ENCODE measurements at places on chromosomes 11 and 22.

- no peak for DNase-seq
These were observed 4.2 kb downstream of the FAR1 start for GRCh38 chr11:13672576-13673210.

DNA sequence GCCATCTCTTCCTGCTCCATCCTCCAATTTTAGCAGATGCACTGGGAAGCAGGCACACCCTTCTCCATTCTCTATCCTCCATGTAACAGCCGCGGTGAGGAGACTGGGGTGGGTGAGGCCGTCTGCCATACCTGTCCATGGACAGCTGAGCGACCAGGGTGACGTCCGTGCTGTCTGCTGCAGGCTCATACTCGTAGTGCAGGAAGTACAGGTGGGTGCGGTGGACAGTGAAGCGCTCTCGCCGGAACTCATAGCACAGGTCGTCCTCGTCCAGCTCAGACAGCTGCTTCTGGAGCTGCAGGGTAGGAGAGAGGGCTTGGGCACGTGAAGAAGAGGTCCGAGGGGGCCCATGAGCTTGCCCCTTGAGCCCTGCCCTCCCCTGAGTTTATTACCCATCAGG is 257.8 kb upstream of the SYN3 start:
- DNase-seq = no peak

- peak; percentile 4 for DNase-seq
These were observed 4.7 kb downstream of the FOSL1 start for GRCh38 chr11:65895482-65895981.

GRCh38 chr11:25197515-25197914 is 700.7 kb downstream of the LUZP2 start:
- DNase-seq = no peak

- no peak for DNase-seq
These were observed 17.3 kb upstream of the EP300 start for GRCh38 chr22:41074941-41075710.

GRCh38 chr11:112082729-112083128 is 3.8 kb downstream of the TIMM8B start:
- DNase-seq = peak; percentile 57

GRCh38 chr11:108516125-108516524 is 17.9 kb upstream of the POGLUT3 start:
- no peak for DNase-seq

- DNase-seq = no peak
These were observed 767.9 kb upstream of the API5 start for GRCh38 chr11:42543844-42544419.

DNA sequence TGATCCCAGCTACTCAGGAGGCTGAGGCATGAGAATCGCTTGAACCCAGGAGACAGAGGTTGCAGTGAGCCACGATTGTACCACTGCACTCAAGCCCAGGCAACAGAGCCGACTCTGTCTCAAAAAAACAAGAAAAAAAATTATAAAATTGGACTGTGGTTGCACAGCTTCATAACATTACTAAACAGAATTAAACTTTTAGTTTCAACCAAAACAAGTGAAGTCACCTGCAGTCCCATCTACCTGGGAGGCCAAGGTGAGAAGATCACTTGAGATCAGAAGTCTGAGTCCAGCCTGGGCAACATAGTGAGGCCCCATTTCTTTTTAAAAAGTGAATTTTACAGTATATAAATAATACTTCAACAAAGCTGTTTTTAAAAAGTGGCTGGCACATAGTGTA is 47.8 kb upstream of the CD5 start:
- no peak for DNase-seq

DNA sequence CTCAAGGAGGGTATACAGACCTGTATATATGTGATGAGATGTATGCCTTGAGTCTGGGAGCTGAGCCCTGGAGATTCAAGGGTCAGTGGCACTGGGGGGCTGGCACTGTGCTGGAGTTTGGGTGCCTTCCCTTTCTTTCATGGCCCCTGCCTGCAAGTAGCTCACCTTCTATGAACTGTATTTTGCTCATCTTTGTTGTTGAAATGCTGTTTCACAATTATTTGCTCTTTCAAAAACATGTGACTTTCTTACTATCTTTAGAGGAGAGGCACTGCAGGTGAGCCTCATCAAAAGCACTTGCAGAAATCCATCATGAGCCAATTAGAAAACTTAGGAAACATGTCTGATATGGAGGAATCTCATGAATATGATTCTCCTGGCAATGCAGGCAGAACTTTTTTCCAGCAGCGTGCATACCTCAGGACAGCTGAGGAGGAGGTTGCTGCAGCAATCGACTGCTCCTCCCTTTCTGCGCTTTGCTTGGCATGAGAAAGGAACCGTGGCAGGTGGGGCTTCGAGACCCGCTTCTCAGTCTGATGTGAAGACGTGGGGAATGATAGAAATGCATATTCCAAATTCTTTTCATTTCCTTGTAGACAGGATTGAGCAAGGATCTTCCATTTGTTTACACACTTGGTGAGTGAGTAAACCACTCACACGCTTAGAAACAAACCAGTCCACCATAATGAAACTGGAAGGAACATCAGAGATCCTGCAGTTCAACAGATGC is 178.4 kb upstream of the E2F8 start:
- no peak for DNase-seq

DNA sequence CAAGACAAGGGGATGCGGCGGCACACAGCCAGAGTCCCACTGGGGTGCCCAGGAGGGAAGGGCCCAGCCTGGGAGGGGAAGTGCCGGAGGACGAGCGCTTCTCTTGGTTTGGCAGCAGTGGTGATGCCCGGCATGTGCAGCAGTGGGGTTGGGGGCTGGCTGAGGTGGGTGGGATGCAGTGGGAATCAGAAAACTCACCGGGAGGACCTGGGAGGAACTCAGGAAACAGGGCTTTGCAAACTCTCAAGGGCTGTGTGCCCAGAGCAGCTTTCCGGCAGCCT is 3.0 kb downstream of the FERMT3 start:
- no peak for DNase-seq

GRCh38 chr11:126109941-126110731 is 47.5 kb upstream of the CDON start:
- peak; percentile 9 for DNase-seq

GRCh38 chr22:27546157-27546935 is 255.2 kb downstream of the MN1 start:
- no peak for DNase-seq

DNA sequence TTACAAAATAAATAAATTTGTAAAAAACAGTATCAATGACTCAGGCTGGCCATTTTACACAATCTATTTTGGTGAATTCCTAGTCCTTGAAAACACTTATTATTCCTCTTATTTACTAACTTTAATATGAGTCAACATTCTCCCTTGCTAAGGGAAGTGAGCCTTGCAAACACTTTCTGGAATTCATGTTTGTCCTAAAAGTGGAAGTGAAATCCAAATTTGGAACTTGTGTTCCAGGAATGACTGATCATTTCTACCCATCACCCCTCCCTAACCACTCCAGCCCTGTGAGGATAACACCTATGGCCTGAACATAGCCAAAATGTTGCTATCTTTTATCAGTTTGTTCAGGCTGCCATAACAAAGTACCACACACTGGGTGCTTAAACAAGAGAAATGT is 83.1 kb downstream of the OR5AK2 start:
- DNase-seq = no peak

DNA sequence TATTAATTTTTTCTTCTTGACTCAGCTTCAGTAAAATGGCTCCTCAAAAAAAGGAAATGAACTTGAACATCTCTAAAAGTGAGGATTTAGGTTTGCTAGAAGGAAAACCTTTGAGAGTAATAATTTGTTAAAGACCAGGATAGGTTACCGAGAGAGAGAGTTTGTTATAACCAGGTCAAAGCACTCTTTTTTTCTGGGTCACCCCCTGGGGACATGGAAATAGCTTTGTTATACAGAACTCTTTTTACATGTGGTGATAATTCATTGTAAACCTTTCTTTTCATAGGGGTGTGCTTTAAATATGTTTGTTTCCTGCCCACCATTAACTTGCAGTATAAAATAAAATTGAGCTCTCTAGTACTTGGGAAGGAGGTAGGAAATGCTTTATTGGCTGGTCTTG is 47.7 kb downstream of the DNAJC24 start:
- no peak for DNase-seq

DNA sequence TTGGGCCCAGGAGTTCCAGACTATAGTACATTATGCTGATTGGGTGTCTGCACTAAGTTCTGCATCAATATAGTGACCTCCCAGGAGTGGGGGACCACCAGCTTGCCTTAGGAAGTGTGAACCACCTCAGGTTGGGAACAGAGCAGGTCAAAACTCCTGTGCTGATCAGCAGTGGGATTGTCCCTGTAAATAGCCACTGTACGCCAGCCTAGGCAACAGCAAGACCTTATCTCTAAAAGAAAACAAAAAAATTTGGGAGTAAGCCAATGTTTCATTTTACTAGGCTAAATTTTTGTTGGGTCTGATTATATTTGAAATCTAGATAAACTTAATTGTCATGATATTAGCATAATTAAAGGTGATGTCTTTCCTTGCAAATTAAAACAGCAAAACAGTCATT is 3.4 kb downstream of the DEPDC5 start:
- no peak for DNase-seq

- no peak for DNase-seq
These were observed 3.3 kb downstream of the SCARF2 start for GRCh38 chr22:20434264-20434751.

DNA sequence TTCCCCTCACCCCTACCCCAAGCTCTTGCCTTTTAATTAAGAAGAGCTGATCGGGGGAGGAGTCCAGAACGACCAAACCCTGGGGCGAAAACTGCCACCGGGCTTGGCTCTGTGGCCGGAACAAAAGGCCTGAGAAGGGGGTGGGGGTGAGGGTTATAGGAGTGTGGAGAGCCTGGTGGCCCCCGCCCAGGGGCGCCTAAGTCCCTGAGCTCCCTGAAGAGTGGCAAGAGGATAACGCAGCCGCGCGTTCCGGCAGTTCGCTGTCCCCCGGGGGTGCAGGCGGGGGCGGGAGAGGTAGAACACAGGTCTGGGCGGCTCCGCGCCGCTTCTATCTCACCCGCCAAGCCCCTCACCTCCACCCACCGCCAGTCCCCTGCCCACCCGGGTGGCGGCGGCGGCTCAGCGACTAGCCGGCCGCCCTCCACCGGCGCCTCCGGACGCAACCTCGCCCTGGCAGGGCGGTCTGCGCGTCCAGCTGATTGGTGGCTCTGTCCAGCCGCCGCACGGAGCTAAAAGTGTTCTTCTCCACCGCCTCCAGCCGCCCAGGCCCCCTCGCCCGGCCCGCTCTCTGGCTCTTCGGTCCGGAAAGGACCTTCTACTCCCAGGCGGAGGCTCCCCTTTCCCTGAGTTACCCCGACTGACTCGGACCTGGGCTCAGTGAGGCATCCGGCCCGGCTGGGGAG is 18.7 kb upstream of the BDNF start:
- DNase-seq = peak; percentile 2

DNA sequence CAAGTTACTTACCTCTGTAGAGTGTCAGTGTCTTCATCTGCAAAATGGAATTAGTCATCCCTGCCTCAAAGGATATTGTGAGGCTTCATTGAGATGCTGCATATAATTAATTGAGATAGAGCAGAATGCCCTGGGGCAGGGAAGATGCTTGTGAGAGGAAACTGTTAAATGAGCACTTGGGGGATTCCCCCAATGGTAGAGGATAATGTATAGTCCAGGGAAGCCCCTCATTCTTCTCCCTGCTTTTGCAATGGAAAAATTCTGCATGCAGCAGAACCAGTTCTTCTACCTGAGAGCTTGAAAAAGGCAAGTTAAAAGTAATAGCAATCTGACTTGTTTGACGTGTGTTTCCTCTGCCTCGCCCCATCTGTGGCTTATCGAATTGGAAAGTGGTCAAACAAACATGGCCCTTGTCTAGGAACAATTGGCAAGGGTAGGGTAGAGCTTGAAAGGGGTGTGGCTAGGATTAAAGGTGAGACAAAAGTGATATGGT is 90.9 kb downstream of the NAV2 start:
- no peak for DNase-seq

GRCh38 chr22:45506816-45507360 is 4.2 kb downstream of the FBLN1 start:
- DNase-seq = no peak

DNA sequence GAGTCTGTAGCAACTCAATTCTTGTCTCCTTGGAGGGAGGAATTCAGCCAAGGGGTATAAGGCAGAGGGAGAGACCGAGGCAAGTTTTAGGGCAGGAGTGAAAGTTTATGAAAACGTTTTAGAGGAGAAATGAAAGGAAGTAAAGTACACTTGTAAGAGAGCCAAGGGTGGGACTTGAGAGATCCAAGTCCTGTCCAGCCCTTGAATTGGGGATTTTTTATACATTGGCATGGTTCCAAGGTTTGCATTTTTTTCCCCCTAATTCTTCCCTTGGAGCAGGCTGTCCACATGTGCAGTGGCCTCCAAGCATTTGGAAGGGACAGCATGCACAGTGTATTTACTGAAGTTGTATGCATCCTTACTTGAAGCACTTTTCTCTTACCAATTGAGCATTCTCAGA is 192.1 kb downstream of the LUZP2 start:
- DNase-seq = no peak

DNA sequence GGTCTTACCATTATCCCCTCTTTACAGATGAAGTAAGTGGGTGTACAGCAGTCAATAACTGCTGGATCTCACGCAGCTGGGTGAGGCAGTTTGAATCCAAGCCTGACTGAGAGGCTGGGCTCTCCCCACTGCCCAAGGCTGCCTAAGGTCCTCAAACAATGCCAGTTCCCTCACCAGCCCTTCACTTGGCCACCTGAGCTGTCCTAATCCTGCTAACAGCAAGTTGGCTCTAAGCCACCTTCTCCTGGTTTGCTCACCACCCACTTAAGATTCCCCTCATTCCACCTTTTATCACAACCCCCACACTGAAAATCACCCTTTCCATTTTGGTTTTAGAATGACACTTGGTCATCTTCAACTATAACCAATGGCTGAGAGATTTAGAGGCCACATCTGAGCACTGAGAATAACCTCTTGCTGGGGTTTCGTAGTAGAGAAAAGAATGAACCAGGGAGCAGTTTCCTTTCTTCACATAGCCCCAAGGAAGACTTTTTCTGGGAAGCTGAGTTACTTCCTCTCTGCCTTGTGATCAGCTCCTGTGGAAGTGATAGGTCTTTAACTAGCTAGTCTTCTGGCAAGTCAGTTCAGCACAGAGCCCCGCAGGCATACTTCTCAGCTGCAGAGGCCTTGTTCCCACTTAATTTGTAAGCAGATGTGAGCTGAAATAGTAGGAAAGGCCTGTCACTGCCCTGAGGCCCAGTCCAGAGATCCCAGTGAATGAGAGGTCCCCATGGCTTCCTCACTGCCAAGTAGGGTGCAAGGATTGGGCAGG is 57.8 kb upstream of the TTC12 start:
- no peak for DNase-seq

Measured in activated CD4-positive, alpha-beta T cell treated with anti-CD3 and anti-CD28 coated beads for 48 hours (primary cell).